ENCODE measurements at places on chromosomes 6 and 20. TPM values are rescaled to one million over a fixed set of nuclear protein-coding genes. Genes with fewer than 3 reads are reported as not detected.

GRCh38 chr6:36805096-36805797 is 34.0 kb downstream of the CPNE5 start:
- no peak for DNase-seq
- no peaks in the 10 kb centered on the region for H3K27me3 ChIP-seq
- no peaks in the 10 kb centered on the region for H3K36me3 ChIP-seq
- H3K27ac ChIP-seq: no peak overlapping the region
- no peaks in the 10 kb centered on the region for H3K4me1 ChIP-seq

DNA sequence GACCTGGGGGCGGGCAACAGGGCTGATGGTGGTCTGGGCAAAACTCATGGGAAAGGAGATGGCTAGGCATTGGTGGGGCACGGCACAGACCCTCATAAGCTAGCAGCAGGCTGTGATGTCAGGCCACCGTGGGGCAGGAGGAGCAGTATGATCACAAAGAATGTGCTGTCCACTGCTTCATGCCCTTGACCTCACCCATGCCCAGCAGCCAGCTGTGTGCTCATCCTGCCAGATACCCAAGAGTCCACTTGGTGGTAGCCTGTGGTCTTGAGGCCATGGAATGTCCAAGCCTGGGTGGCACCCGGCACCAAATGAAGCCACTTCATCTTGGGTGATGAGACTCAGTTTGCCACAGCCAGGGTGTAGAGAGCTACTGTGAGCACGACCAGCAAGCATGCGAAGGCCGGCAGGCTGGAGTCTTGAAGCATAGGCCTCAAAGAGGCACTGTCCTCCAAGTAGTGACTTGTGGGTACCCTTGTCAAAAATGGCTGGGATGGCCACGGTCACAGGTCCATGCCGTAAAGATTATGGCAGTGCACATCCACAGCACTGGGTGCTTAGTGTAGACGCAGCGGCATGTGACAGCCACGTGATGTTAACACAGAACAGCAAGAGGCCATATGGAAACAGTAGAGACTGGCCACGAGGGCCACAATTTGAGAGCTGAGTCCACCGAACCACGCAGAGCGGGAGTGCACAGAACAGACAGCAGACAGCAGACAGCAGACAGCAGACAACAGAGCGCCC is 19.0 kb downstream of the PLAGL2 start:
- peak overlapping the region; percentile 87 for H3K27ac ChIP-seq
- no peak for DNase-seq
- H3K4me1 ChIP-seq: peaks cover 21% of the 10 kb centered on the region
- H3K36me3 ChIP-seq: no peaks in the 10 kb centered on the region

Gene C6orf52
- not detected for total RNA-seq

Gene BACH2
- total RNA-seq: 9.8 TPM

DNA sequence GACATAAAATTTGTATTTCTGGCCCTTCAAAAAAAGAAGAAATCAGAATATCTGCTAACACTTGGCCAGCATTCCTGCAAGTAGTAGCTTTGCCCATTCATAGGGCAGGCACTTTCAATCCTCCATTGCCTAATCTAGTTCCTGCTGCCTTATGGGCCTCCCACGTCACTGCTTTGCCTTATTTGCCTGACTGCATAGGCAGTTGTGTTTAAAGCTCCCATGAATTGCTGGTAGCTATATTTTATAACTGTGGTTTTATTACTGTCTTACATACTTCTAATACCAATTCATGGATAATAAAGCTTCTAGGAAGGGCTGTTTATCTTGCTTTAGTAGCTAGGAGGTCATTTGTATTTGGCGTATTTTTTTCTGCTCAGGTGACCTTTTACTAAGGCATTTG is 7.7 kb upstream of the SLC35A1 start:
- no peaks in the 10 kb centered on the region for H3K4me1 ChIP-seq
- H3K36me3 ChIP-seq: no peaks in the 10 kb centered on the region
- no peak for DNase-seq
- no peak overlapping the region for H3K27ac ChIP-seq
- H3K27me3 ChIP-seq: no peaks in the 10 kb centered on the region

- peak overlapping the region; percentile 75 for H3K4me3 ChIP-seq
- no peaks in the 10 kb centered on the region for H3K27me3 ChIP-seq
- H3K36me3 ChIP-seq: peaks cover 52% of the 10 kb centered on the region
- peak overlapping the region; percentile 88 for H3K27ac ChIP-seq
- DNase-seq: no peak
Measured at GRCh38 chr6:43052842-43053544, 658 bp downstream of the CUL7 start.

Gene PDYN
- total RNA-seq: not detected

DNA sequence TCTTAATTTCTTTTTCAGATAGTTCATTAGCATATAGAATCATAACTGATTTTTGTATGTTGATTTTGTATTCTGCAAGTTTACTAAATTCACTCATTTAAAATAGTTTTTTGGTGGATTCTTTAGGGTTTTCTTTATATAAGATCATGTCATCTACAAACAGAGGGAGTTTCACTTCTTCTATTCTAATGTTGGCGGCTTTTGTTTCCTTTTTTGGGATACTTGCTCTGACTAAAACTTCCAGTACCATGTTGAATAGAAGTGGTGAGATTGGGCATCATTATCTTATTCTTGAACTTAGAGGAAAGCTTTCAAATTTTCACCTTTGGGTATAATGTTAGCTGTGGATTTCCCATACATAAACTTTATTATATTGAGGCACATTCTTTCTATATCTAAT is 296.9 kb downstream of the BCKDHB start:
- no peaks in the 10 kb centered on the region for H3K36me3 ChIP-seq
- no peaks in the 10 kb centered on the region for H3K4me1 ChIP-seq
- H3K4me3 ChIP-seq: no peak overlapping the region
- no peaks in the 10 kb centered on the region for H3K27me3 ChIP-seq

DNA sequence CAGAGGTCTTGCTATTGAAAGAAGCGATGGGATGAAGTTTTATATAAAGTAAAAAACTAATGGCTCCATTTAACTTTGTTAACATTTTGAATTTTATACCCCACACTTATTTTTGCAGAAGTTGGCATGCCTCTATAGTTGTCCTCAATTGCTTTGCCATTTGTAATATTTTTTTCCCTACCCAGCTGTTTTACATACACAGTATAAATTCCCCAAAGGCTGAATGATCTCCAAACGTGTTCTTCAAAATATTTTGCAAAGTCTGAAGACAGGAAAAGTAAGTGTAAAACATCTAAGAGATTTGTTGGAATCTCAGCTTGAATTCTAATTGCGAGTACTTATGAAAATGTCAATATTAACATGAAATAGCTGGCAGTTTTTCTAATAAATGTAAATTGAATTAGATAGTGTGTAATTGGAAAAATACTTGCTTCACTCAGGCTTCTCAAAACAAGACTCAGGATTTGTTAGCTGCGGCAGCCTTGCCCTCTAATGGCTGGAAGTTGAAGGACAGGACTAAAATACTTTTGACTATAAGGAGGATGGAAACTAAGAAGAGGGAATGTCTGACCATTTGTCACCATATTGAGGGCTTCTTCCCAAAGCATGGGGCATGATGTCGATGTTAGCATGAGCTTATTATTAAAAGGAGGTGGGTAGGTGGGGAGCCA is 226.8 kb downstream of the UST start:
- H3K4me3 ChIP-seq: no peak overlapping the region
- no peak overlapping the region for H3K27ac ChIP-seq
- no peak for DNase-seq
- H3K27me3 ChIP-seq: no peaks in the 10 kb centered on the region
- no peaks in the 10 kb centered on the region for H3K36me3 ChIP-seq

DNA sequence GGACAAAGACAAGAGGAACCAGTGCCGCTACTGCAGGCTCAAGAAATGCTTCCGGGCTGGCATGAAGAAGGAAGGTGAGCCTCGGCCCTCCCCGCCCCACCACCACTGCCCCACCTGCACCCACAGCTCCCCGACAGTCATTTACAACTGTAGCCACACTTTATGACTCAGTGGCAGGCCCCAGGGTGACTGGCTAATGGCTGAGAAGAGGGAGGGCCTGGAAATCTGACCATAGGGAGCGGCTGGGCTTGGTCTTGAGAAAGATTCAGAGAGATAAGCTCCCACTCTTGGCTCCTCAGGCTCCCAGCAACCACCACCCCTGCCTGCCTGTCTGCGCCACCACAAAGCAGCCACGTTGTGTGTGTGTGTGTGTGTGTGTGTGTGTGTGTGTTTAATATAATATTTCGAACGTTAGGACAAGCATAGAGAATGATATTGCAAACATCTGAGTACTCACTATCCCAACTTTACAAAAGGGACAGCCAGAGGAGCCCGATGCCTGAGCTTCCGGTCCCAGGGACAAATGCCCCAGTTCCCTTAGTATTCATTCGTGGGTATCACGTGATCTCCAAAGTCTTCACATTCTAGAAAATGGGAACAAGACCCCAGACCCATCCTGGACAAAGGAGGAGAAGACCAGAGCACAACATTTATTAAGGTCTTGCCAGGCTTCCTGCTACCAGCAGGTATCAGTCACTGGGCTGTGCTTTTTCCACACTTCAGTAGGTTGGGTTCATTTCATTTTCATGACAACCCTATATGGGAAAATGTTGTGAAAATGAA is 52.1 kb downstream of the HNF4A start:
- no peak for DNase-seq
- H3K36me3 ChIP-seq: no peaks in the 10 kb centered on the region
- H3K4me3 ChIP-seq: no peak overlapping the region
- H3K4me1 ChIP-seq: no peaks in the 10 kb centered on the region

Gene SLA2
- 0.42 TPM for total RNA-seq

Gene GABRR1
- not detected for total RNA-seq

DNA sequence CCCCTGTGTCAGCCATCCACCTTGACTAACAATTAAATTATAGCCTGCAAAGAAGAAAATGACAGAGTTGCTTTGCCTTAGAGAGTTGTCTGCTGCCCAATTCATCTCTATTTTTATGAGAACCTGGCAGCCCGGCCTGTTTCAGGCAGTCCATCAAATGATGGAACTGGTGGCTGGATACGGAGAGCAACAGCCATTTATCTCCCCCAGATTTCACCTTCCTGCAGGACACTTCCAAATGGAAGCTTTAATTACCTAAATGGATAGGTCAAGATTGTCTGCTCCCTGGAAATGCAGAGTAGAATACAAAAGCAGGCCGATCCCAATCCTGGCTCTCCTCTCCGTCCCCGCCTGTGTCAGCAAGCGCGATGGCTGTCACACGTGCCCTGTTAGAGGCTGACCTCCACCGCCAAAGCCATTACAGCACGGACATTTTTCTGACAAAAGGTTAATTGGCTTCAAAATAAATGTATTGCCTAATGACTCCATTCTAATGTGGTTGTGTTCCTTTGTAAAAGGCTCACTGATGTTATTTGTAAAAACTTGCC is 86.7 kb downstream of the PACRG start:
- no peak for DNase-seq
- no peak overlapping the region for H3K27ac ChIP-seq
- no peaks in the 10 kb centered on the region for H3K27me3 ChIP-seq
- H3K4me1 ChIP-seq: no peaks in the 10 kb centered on the region
- H3K4me3 ChIP-seq: no peak overlapping the region
- H3K36me3 ChIP-seq: no peaks in the 10 kb centered on the region

DNA sequence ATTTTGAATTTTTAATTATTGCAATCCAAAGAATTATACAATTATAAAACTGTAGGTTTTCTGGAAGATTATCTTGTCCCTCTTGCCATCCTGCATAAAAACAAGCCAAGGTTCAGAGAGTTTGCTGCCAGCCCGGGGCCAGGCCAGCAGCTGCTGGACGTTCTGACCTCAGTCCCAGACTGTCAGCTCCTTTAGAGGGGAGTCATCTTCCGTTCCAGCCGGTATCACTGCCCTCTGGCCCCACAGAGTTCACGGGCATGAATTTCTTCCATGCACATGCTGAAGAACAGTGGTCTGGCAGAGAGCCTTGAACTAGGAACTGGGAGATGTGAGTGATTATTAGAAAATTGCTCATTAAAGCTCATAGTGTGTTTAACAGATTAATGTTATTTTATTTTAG is 130.4 kb upstream of the QKI start:
- no peak for DNase-seq
- H3K27ac ChIP-seq: no peak overlapping the region
- H3K4me3 ChIP-seq: no peak overlapping the region
- no peaks in the 10 kb centered on the region for H3K36me3 ChIP-seq
- no peaks in the 10 kb centered on the region for H3K4me1 ChIP-seq

Gene XKR7
- not detected for total RNA-seq

- no peaks in the 10 kb centered on the region for H3K27me3 ChIP-seq
- H3K4me1 ChIP-seq: no peaks in the 10 kb centered on the region
- DNase-seq: no peak
Measured at GRCh38 chr6:100893743-100894142, 12.6 kb upstream of the ASCC3 start.

Gene TSBP1
- not detected for total RNA-seq

DNA sequence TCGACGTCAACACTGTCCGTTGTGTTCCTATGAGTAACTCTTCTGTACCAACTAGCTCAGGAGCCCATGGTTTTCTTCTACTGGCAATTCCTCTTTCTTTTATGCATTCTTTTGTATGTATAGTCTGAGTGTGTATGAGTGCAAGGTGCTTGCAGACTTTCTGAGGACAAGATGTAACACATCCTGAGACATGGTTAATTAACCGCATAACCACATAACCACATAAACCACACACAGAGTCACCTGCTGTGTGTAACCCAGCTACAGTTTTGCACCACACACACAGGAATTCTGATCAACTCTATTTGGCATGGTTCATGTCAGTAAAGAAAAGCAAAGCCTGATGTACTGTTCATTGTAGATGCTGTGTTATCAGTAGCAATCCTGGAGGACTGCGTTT is 98.6 kb downstream of the DACT2 start:
- H3K4me3 ChIP-seq: no peak overlapping the region
- H3K27ac ChIP-seq: no peak overlapping the region
- no peak for DNase-seq
- no peaks in the 10 kb centered on the region for H3K36me3 ChIP-seq
- no peaks in the 10 kb centered on the region for H3K27me3 ChIP-seq

GRCh38 chr6:132400555-132400882 is 756 bp downstream of the MOXD1 start:
- H3K27me3 ChIP-seq: no peaks in the 10 kb centered on the region
- H3K4me3 ChIP-seq: peak overlapping the region; percentile 79
- H3K36me3 ChIP-seq: no peaks in the 10 kb centered on the region
- peak overlapping the region; percentile 79 for H3K27ac ChIP-seq
- DNase-seq: no peak

Gene PPIL6
- total RNA-seq: 4.4 TPM

Gene FAM217B
- total RNA-seq: 14.1 TPM

- no peaks in the 10 kb centered on the region for H3K4me1 ChIP-seq
- no peak for DNase-seq
- no peak overlapping the region for H3K4me3 ChIP-seq
- H3K27ac ChIP-seq: no peak overlapping the region
Measured at GRCh38 chr6:101117393-101118135, 236.4 kb upstream of the ASCC3 start.

- no peak for DNase-seq
- no peak overlapping the region for H3K4me3 ChIP-seq
- H3K4me1 ChIP-seq: peaks cover 32% of the 10 kb centered on the region
- H3K27ac ChIP-seq: no peak overlapping the region
- no peaks in the 10 kb centered on the region for H3K27me3 ChIP-seq
Measured at GRCh38 chr6:18427296-18427695, 40.1 kb downstream of the RNF144B start.

GRCh38 chr6:38871741-38872568 is 156.8 kb downstream of the DNAH8 start:
- H3K4me1 ChIP-seq: no peaks in the 10 kb centered on the region

- peak overlapping the region; percentile 49 for H3K27ac ChIP-seq
- H3K4me3 ChIP-seq: no peak overlapping the region
- peaks cover 85% of the 10 kb centered on the region for H3K4me1 ChIP-seq
- no peaks in the 10 kb centered on the region for H3K36me3 ChIP-seq
- no peak for DNase-seq
Measured at GRCh38 chr20:46085179-46085851, 4.4 kb downstream of the NCOA5 start.

Gene ELOVL4
- total RNA-seq: 3.7 TPM

Data from esophagus muscularis mucosa (tissue), 4 donors.